ENCODE measurements at places on chromosomes 5 and 9. TPM values are rescaled to one million over a fixed set of nuclear protein-coding genes. Genes with fewer than 3 reads are reported as not detected.

DNA sequence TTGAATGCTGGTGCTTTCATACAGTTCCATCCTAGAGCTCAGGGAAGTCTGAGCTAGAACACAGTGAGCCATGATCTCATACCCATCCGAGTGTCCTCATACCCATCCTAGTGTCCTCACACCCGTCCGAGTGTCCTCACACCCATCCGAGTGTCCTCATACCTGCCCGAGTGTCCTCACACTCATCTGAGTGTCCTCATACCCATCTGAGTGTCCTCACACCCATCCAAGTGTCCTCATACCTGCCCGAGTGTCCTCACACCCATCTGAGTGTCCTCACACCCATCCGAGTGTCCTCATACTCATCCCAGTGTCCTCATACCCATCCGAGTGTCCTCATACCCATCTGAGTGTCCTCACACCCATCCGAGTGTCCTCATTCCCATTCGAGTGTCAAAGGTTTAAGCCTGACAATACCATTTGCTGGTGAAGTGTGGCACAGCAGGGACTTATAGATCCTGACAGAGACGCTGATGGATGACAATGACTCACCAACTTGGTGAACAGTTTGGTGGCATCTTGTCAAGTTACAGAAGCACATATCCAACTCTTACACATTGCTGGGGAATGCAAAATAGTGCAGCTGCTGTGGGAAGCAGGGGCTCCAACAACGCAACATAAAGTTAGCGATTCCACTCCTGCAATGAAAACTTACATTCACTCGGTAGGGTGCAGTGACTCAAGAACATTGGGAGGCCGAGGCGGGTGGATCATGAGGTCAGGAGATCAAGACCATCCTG lies 77.0 kb upstream of the COL5A1 start:
- DNase-seq = no peak

GRCh38 chr5:177100714-177101121 lies 14.0 kb downstream of the FGFR4 start:
- DNase-seq = no peak

Gene GPRIN1
- total RNA-seq = 3.8 TPM

Gene TRPM3
- not detected for total RNA-seq

GRCh38 chr5:30502277-30502676 lies 691.2 kb upstream of the CDH6 start:
- DNase-seq = no peak

DNA sequence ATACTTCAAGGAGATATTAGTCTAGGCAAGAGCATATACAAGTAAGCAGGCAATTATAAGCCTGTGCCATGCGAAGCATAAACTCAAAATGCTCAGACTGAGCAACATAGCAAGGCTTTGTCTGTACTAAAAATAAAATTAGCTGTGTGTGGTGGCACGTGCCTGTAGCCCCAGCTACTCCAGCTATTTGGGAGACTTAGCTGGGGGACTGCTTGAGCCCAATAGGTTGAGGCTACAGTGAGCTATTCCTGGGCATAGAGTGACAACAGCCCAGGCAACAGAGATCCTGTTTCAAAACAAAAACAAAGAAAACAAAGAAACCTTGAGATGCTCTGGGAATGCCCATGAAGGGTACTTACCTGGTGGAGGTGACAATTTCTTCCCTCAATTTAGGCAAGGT lies 130.5 kb upstream of the ZNF608 start:
- no peak for DNase-seq

Measured in activated CD4-positive, alpha-beta T cell treated with anti-CD3 and anti-CD28 coated beads for 36 hours (primary cell).